ENCODE measurements at places on chromosomes 1 and 21. TPM values are rescaled to one million over a fixed set of nuclear protein-coding genes. Genes with fewer than 3 reads are reported as not detected.

DNA sequence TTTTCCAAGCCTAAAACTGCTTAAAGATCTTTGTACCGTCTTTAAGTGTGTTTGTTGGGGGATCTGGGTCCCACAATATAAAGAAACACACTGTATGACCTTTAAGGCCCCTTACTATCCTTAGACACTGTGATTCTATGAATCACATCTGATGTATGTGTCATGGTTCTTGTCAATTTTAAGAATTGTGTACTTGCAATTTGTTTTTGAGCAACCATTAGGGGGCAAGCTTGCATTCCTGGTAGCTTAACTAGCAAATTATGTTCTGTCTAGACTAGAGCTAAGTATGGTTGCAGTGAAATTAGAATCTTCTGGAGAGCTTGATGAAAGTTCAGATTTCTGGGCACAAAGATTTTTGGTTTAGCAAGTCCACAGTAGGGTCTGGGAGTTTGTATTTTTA lies 219.5 kb downstream of the TPR start:
- H3K4me3 ChIP-seq, result no peak overlapping the region
- no peaks in the 10 kb centered on the region for H3K4me1 ChIP-seq
- no peaks in the 10 kb centered on the region for H3K36me3 ChIP-seq
- no peaks in the 10 kb centered on the region for H3K27me3 ChIP-seq
- no peak overlapping the region for H3K27ac ChIP-seq
- no peak for DNase-seq

- H3K36me3 ChIP-seq, result no peaks in the 10 kb centered on the region
- H3K4me1 ChIP-seq, result no peaks in the 10 kb centered on the region
- H3K27me3 ChIP-seq, result no peaks in the 10 kb centered on the region
- no peak for DNase-seq
- H3K27ac ChIP-seq, result no peak overlapping the region
Measured at GRCh38 chr21:44994047-44994694, 54.3 kb downstream of the SLX9 start.

KIAA1614 gene
- 0.94 TPM for total RNA-seq

DNA sequence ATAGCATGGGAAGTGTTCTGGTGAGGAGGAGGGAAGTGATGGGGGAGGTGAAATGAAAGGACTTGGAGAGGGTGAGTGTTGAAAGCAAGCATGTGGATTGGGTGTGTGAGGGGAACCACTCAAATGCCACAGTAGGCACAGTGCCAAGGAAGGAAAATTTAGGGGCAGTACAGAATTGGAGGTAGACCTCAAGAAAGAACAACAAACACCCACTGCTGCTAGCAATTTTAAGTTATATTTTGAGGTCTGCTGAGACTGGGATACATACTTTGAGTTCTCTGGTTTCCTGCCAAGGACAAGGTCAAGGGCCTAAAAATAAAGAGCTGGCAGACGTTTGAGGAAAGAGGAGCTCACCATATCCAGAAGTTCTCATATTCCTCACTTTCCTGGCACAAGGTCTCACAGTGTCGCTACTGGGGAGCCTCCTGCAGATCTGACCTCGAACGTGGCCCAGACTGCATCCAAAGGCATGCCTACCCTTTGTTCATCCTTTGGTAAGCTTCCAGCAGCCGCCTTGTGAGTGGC lies 104.0 kb downstream of the BRINP2 start:
- H3K4me1 ChIP-seq, result no peaks in the 10 kb centered on the region
- no peak overlapping the region for H3K27ac ChIP-seq
- H3K4me3 ChIP-seq, result no peak overlapping the region
- no peak for DNase-seq
- no peaks in the 10 kb centered on the region for H3K36me3 ChIP-seq

CR2 gene
- total RNA-seq, result 8.5 TPM

DNA sequence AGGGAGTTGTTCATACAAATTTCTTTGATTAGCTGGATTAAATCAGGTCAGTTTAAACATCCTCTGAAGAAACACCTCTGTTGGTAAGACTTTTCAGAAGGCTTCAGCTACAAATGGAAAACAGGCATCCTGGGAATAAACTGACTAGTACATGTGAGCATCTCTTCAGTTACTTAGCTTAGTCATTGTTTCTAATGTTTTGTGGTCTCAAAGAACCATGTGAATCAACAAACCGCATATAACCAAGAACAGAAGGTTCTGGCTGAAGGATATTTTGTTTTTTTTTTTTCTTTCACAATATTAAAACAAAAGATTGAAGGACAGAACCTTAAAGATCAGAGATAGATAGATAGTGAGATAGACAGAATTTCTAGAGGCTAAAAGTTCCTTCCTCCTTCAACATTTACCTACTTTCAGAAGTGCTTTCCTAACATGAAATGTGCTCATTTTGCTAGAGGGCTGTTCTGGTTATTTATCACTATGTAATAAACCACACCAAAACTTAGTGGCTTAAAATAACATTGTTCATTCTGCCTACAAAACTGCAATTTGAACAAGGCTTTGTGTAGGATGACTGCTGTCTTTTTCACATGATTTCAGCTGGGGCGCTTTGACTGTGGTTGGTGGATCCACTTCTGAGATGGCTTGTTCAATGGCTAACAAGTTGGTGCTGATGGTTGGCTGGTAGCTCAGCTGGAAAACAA lies 119.8 kb upstream of the PTGFR start:
- H3K27me3 ChIP-seq, result no peaks in the 10 kb centered on the region
- H3K4me3 ChIP-seq, result no peak overlapping the region
- no peaks in the 10 kb centered on the region for H3K4me1 ChIP-seq
- DNase-seq, result no peak

DNA sequence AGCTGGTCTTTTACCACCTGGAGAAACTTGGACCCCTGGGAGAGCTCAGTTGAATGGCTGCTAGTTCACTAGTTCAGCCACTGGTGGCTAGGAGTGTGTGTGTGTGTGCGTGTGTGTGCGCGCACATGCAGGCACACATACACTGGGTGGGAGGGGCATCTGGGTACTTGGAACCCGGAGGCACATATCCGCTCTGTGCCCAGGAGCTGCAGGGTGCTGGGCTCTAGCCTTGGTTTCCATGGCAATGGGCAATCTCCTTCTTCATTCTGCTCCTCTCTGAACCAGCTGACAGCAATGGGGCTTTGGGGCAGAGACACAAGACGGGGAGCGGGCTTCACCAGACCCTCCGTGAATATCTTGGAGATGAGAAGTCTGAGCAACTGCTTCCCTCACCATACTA lies 87.1 kb upstream of the DISP3 start:
- H3K4me3 ChIP-seq, result no peak overlapping the region
- no peak overlapping the region for H3K27ac ChIP-seq
- H3K36me3 ChIP-seq, result no peaks in the 10 kb centered on the region
- no peak for DNase-seq
- no peaks in the 10 kb centered on the region for H3K27me3 ChIP-seq

NDUFS2 gene
- total RNA-seq, result 67.7 TPM

- no peak for DNase-seq
- no peaks in the 10 kb centered on the region for H3K4me1 ChIP-seq
- H3K27ac ChIP-seq, result no peak overlapping the region
- H3K36me3 ChIP-seq, result no peaks in the 10 kb centered on the region
- no peaks in the 10 kb centered on the region for H3K27me3 ChIP-seq
- H3K4me3 ChIP-seq, result no peak overlapping the region
Measured at GRCh38 chr1:112296908-112297307, 99.1 kb upstream of the CTTNBP2NL start.

DNA sequence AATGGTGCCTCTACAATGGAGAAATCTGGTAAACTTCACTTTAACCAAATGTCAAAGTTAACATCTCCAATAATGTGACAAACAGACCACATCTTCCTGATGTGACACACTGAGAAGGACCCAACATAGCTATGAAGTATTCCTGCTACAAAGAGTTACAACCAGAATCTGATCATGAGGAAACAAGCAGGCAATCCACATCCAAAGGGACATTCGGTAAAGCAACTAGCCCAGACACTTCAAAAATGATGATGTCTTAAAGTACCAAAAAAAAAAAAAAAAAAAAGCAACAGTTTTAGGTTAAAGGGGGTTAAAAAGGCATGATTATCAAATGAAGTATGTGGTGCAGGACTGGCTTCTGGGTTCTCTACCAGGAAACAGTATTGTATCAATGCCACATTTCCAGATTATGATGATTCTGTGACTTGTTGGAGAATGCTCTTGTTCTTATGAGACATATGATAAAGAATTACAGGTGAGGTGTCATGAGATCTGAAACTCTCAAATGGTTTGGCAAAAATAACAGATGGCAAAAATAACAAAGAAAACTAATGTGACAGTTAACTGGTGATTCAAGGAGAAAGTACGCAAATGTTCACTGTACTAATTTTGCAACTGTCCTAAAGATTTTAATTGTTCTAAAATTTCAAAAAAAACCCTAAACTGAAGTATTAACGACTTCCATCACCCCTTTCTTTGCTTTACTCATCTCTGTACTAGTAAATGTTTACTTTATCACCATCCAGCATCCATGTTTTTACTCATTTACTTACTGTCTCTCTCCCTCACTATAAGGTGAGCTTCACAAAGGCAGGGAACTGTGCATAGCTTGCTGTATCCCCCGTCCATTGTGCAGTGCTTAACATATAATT lies 2.8 kb downstream of the CD58 start:
- no peak overlapping the region for H3K27ac ChIP-seq
- H3K27me3 ChIP-seq, result peaks cover 10% of the 10 kb centered on the region
- no peak for DNase-seq

All from thymus (tissue), 14 donors.